ENCODE measurements at places on chromosomes 1 and 21.

DNA sequence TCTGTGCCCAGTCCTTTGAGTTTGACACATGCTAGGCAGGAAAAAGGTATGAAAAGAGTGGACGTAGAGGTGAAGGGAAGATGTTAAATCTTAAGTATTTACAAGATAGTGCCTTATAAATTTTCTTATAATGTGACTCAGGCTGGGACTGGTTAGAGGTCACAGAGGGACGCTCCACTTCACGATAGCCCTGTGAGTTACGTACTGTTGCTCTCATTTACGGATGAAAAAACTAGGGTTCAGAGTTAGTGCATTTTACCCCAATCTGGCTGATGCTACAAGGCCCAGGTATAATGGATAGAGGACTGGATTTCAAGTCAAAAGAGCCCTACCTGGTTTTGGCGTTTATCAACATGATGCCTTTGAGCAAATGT is 1.4 kb upstream of the TUT4 start:
- no peak for DNase-seq

GRCh38 chr1:10070206-10070605 is 37.4 kb downstream of the UBE4B start:
- peak; percentile 52 for DNase-seq

DNA sequence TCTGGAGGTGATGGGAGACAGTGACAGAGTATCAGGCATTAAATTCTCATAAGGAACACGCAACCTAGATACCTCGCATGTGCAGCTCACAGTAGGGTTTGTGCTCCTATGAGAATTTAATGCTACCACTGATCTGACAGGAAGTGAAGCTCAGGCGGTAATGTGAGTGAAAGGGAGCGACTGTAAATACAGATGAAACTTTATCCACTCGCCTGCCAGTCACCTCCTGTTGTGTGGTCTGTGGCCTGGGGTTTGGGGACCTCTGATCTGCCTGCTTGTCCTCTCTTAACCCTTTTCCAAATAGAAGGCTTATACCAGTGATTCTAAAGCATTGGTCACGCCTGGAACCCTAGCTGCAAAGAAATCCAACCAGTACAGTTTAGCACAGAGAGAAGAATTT is 15.3 kb downstream of the GABPA start:
- no peak for DNase-seq

DNA sequence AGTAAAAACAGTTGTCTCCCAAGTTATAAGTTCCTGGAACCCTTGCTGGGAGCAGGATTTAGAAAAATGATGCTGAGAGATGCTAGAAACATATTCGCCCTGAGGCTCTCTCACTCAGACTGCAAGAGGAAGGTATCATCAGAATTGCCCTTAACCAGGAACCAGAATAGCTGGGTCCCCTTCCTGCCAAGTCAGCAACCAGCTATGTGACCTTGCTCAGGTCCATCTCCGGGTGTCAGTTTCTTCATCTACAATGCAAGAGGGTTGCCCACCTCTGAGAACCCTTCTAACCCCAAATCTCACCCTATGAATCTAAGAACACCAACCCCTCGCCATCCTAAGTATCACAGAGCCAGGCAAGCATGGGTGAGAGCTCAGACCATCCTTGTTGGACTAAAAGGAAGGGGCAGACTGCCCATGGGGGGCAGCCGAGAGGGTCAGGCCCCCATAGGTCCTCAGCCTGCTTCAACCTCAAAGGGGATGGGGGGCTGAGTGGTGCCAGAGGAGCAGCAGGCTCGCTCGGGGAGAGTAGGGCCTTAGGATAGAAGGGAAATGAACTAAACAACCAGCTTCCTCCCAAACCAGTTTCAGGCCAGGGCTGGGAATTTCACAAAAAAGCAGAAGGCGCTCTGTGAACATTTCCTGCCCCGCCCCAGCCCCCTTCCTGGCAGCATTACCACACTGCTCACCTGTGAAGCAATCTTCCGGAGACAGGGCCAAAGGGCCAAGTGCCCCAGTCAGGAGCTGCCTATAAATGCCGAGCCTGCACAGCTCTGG is 390 bp upstream of the S100A9 start:
- no peak for DNase-seq

GRCh38 chr1:120178799-120179756 is 2.8 kb upstream of the SEC22B start:
- DNase-seq, result peak; percentile 82

- no peak for DNase-seq
Measured at GRCh38 chr1:10768552-10768951, 27.9 kb downstream of the CASZ1 start.

DNA sequence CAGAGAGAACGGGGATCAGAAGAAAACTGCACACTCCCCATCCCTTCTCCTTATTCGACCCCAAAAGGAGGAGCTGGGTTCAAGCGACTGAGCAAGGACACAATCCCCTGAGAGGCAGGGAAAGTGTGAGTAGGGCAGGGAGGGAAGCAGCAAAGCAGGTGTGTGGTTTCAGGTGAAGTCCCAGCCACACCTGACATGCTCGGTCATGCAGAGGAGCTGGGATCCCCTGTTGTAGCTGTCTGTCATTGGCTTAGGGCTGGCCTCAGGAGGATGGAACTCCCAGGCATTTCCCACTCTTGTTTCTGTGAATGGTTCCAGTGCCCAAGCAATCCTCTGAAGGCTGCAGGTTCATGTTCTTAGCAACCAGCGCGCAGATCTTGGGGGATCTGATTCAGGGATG is 150.7 kb downstream of the DSCAM start:
- no peak for DNase-seq

GRCh38 chr1:22417466-22417865 is 34.2 kb upstream of the ZBTB40 start:
- no peak for DNase-seq

- DNase-seq, result no peak
Measured at GRCh38 chr1:60037669-60038068, 35.9 kb downstream of the C1orf87 start.

- no peak for DNase-seq
Measured at GRCh38 chr21:16496609-16497008, 766.8 kb downstream of the USP25 start.
